ENCODE measurements at places on chromosomes 3 and 15.

- DNase-seq, result no peak
Measured at GRCh38 chr3:79947469-79947868, 179.7 kb upstream of the ROBO1 start.

- no peak for DNase-seq
Measured at GRCh38 chr3:18370672-18371071, 54.5 kb downstream of the SATB1 start.

DNA sequence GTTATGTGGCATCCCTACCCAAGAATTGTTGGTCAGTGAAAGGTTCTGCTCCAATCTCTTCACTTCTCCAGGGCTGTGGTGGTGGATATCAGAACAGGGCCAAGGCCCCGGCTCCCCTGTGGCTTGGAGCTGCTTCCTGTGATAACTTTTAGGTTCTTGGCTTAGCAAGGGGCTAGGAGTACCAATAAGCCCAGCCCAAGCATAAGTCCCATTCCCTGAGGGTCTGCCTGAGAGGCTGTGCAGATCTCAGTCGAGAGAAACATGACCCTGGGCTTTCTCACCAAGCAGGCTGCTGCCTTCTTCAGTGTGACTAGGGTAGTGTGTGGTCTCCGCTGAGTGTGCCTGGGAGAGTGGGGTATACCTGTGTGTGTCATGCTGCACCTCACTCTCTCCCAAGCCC lies 7.1 kb downstream of the CLK3 start:
- no peak for DNase-seq

GRCh38 chr3:108242776-108243175 lies 20.6 kb upstream of the IFT57 start:
- no peak for DNase-seq

DNA sequence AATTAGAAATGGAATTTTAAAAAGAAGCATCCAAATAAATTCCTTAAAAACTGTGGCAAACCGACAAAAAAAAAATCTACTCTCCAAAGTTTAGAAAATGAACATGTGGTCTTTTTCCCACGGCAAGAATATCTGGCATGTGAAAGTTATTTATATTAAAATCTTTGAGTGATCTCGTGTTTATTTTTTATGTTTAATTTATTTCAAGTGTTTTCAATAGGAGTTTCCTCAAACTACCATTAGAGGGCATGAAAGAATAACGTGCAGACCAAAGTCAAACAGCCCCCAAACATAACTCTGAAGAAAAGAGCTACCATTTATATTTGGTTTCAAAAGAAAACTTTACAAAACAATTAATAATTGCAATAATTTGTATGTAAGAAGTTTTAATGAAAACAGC lies 286.4 kb downstream of the ZIC4 start:
- DNase-seq, result no peak

DNA sequence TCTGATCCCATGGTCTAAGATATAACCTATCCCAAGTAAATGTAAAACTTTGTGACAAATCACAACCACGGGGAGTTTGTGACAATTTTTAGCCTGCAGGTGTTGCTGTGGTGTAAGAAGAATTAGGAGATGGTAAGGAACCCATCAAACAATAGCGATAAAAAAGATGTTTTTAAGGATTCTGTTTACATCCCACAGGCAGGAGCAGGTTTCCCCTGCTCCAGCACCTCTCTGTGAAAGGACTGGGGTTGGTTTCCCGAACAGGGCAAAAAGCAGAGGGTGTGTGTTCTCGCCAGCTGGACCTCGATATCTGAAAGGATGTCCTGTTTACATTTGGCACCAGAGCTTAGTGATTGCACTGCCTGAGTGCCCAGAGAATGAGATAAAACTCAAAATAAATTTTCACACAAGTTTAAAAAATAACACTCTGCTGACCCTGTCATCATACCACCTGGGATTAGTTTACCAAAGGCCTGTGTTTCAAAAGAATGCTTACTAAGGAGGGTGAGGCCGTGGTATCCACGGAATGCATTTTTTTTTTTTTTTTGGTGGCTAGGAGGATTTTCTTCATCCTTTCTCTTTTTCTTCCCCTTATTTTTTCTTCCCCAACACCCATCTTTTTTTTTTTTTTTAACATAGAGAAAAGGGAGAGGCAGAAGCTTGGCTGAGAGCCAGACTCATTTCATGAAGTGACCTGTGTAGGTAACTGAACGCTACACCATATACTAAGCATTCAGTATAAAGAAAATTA lies 151.8 kb upstream of the DPH6 start:
- no peak for DNase-seq

DNA sequence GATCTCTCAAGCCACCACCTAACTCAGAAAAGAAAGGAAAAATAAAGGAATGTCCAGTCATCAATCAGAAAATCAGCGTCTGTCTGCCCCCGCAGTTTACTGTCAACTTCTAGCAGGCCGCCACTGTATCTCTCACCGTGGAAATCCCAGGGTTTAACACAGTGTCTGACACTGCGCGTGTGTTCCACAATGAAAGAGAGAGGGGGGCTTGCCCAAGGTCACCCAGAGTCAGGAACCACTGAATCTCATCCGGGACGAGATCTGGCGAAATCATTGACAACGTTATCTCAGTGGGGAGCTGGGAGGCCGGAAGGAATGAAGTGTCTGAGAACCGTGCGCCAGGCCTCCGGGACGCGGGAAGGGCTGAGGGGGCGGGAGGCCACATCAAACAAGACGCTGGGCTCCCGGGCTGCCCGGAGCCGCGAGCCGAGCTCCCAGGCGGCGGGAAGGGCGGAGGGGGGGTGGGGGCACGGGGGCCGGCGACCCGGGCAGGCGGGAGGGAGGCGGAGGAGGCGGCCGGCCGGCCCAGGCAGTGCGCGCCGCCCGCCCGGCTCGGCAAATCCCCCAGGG lies 2.2 kb upstream of the HES1 start:
- DNase-seq, result peak; percentile 49

DNA sequence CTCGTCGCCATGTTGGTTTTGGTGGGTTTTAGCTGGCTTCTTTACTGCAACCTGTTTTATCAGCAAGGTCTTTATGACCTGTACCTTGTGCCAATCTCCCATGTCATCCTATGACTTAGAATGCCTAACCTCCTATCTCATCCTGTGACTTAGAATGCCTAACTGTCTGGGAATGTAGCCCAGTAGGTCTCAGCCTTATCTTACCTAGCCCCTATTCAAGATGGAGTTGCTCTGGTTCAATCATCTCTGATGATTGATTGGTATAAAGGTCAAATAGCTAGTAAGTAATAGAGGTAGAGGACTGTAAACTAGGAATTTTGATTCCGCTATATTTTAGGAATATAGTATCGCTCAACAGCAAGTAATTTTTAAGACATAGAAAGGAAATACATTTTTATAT lies 1.3 kb upstream of the ACKR2 start:
- no peak for DNase-seq

DNA sequence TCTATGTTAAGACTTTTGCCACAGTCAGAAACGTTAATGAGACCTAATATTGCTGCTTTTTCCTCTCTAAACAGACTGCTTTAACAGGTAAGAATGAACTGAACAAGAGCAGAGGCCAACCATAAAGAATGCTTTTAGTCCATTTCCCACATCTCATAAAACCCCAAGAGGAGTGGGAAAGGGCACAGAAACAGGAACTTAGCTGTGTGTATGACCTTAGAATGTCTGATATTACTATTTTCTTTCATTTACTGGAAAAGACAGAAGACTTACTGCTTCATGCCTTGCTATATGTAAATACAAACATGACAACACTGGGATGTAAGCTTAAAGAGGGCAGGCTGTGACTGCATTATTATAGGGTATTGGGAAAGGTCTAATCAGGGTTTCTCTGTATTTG lies 115.0 kb downstream of the ISL2 start:
- DNase-seq, result no peak

DNA sequence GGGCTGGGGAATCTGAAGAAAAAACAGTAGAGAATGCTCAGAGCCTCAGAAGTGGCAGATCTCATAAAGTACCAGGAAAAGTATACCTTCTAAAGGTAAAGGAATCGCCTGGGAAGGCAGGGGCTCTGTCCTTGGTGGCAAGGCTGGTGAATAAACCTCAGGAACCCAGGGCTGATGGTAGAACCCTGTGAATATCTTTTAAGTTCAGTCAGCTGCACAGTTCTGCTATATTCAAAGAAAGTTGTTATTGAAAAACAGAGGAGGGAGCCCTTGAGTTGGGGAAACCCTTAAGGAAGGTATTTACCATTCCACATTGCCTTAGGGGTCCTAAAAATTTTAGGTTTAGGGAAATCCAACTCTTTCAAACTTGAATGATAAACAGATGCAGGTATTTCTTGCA lies 31.2 kb downstream of the ZPLD1 start:
- DNase-seq, result no peak

- no peak for DNase-seq
Measured at GRCh38 chr3:128466840-128467541, at the start of gene DNAJB8. Gene DNAJB8, minus strand, starts transcription at chr3:128466890. Its CDS starts 3,645 bp downstream, at chr3:128463245.

GRCh38 chr3:67109651-67110204 lies 111.6 kb downstream of the KBTBD8 start:
- peak; percentile 31 for DNase-seq

DNA sequence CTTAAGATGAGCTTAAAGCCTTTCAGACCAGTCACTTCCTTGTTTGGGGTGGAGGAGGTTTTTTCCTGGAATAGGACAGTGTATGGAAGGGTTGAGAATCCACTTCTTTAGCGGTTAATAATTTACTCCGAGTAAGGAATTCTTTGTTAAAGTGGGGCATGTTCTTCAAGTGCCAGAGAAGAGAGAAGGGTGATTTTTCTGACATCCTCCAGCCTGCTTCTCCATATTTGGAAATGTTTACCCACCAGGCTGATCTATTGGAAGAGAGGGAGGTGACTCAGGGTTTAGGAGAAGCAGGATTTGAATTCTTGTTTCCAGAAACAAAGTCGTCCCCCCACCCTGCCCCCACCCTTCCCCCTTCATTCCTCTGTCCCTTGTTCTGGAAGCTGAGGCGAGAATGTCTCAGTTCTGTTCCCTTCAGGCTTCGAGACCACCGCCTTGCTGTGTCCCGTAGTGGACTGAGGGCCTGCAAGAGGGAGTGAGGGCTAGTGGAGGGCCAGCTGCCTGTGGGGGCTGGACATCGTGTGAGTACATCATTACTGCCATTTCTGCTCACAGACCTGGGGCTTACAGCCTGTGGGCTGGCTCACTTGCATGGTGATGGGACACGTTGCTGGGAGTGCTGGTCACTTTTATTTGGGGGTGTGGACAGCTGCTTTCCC lies 58.5 kb downstream of the LPP start:
- no peak for DNase-seq

- DNase-seq, result no peak
Measured at GRCh38 chr3:146536681-146537080, 7.7 kb downstream of the PLSCR1 start.

- peak; percentile 80 for DNase-seq
Measured at GRCh38 chr3:46909535-46910161, 32.1 kb downstream of the PTH1R start.

- DNase-seq, result no peak
Measured at GRCh38 chr15:92582206-92582605, 73.4 kb downstream of the FAM174B start.

- no peak for DNase-seq
Measured at GRCh38 chr15:65223996-65224395, 12.7 kb upstream of the CILP start.

DNA sequence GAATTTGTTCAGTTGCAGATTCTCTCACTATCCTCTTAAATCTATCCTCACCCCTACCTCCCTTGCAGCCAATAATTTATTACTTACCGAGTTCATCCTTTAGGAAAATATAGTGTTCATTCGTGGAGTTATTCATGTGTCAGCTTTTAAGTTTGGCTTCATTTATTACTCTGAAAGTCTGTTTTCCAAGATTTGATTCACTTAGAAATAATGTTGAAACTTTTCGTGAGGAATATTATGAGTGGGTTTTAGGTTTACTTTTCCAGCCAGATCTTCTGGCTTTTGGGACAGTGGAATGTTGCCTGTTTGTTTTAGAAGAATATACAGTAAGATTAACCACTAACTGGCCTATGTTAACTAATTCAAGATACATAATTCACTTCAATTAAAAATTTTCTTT lies 161.0 kb upstream of the CGNL1 start:
- no peak for DNase-seq

GRCh38 chr15:98955961-98956723 lies 51.5 kb downstream of the PGPEP1L start:
- no peak for DNase-seq

DNA sequence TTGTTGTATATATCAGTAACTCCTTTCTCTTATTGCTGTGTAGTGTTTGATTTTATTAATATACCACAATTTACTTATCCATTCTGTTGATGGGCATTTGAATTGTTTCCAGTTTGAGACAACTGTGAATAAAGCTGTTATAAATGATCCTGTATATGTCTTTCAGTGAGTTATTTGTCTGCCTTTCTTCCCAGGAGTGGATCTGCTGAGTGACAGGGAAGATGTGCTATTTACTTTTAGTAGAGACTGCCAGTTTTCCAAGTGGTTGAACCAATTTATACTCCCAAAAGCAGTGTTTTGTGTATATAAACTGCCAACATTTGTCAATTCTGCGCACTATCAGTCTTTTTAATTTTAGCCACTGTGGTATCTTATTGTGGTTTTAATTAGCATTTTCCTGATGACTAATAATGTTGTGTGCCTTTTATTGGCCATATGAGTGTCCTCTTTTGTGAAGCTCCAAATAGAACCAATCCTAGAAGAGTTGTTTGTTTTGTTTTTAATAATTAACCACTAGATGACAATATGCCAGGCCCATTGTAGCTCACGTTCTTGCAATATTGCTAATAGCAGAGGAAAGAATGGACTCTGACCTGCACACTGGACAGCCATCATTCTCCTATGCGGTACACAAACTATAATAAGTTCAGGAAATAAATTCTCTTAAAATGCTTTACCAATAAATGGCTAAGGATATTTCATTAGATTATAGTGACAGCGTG lies 25.3 kb downstream of the TRANK1 start:
- DNase-seq, result no peak

GRCh38 chr15:69996321-69997160 lies 101.2 kb downstream of the TLE3 start:
- DNase-seq, result no peak

DNA sequence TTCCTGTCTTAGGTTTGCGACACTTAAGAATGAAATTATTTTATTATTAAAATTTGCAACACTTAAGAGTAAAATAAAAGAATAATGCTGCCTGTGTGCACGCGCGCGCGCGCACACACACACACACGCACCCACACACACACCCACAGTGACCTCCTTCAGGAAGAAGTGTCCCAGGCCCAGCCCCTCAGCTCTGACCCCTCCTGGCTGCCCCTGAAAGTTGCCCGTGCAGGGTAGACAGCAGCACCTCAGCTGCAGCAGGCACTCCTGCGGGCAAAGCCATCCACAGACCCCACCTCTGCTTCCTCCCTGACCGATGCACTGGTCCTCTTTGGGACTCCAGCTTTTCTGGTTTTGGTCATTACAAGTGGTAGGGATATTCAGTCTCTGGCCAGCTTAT lies 478.2 kb downstream of the NTRK3 start:
- no peak for DNase-seq

- DNase-seq, result no peak
Measured at GRCh38 chr3:162082516-162082915, 585.9 kb downstream of the OTOL1 start.

DNA sequence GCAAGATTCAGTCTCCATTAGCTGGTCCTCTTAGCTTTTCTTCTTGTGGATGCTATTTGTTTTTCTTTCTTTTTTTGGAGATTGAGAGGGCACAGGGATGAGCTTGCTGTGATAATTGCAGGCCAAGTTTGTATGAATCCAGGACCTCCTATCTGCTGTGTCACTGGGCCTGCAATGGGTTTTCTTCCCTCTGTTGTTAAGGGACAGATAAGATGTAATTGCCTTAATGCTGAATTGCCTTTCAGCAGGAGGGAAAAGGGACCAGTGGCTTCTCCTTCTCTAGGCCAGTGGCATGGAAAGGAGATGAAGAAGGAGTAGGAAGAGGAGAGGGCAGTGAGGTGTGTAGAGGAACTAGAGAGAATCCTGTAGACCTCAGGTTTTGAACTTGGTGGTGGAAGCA lies 29.9 kb downstream of the PTPRG start:
- no peak for DNase-seq
